ENCODE measurements at places on chromosomes 5 and 9. TPM values are rescaled to one million over a fixed set of nuclear protein-coding genes. Genes with fewer than 3 reads are reported as not detected.

MYO10 gene
- total RNA-seq: 0.28 TPM

PGM5 gene
- total RNA-seq: not detected

CKS2 gene
- total RNA-seq: 236 TPM

DNA sequence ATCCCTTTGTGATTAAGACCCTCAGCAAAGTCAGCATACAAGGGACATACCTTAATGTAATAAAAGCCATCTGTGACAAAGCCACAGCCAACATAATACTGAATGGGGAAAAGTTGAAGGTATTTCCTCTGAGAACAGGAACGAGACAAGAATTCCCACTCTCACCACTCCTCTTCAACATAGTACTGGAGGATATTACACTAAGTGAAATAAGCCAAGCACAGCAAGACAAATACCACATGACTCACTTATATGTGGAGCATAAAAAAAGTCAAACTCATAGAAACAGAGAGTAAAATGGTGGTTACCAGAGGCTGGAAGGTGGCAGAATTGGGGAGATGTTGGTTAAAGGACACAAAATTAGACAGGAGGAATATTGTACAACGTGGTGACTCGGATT, 118.1 kb upstream of the NFIL3 start:
- peaks cover 7% of the 10 kb centered on the region for H3K27me3 ChIP-seq
- no peaks in the 10 kb centered on the region for H3K36me3 ChIP-seq
- H3K27ac ChIP-seq: no peak overlapping the region
- peaks cover 10% of the 10 kb centered on the region for H3K4me1 ChIP-seq
- no peak for DNase-seq
- H3K4me3 ChIP-seq: no peak overlapping the region

GRCh38 chr5:138651767-138652117, 76.5 kb upstream of the HSPA9 start:
- no peak for DNase-seq
- H3K27me3 ChIP-seq: peaks cover 79% of the 10 kb centered on the region
- peaks cover 24% of the 10 kb centered on the region for H3K4me1 ChIP-seq
- no peak overlapping the region for H3K4me3 ChIP-seq
- no peaks in the 10 kb centered on the region for H3K36me3 ChIP-seq
- no peak overlapping the region for H3K27ac ChIP-seq

GRCh38 chr5:151684690-151685361, 1.9 kb downstream of the SPARC start:
- peaks cover 32% of the 10 kb centered on the region for H3K27me3 ChIP-seq
- DNase-seq: no peak
- H3K36me3 ChIP-seq: no peaks in the 10 kb centered on the region
- H3K27ac ChIP-seq: no peak overlapping the region
- no peak overlapping the region for H3K4me3 ChIP-seq
- peaks cover 13% of the 10 kb centered on the region for H3K4me1 ChIP-seq

DNA sequence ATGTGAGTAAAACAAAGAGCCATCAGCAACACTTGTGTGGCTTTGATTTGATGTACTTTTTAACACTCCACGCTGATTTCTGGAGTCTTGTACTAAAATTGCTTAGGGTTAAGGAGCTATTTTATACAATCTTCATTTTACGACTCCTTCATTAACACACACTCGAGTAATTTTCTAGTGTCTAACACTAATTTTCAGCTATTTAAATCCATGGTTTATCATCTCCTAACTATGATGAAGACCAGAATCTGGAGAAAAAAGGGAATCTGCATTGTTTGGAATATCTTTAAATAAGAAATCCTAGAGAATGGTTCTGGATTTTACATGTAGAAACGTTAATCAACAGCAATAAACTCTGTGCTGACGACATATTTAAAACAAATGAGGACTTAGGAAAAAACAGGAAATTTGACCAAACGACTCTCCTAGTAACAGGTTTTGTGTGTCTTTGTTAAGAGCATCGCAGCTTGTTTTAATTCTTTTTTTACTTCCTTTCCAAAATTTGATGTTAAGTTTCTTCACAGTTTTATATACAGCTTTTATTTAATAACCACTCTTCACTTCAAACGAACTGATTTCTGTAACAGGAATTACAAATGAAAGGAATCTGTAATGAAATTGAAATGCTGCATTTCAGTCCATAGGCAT, 138.5 kb downstream of the AOPEP start:
- H3K36me3 ChIP-seq: peaks cover 3% of the 10 kb centered on the region
- H3K4me3 ChIP-seq: no peak overlapping the region
- peaks cover 3% of the 10 kb centered on the region for H3K27me3 ChIP-seq
- H3K4me1 ChIP-seq: peaks cover 42% of the 10 kb centered on the region
- no peak overlapping the region for H3K27ac ChIP-seq

Measured in activated CD4-positive, alpha-beta T cell treated with anti-CD3 and anti-CD28 coated beads for 36 hours (primary cell).